ENCODE measurements at places on chromosomes 12 and 14.
A peak's percentile ranks its signal among the peaks of the same experiment; 100 is the strongest.

DNA sequence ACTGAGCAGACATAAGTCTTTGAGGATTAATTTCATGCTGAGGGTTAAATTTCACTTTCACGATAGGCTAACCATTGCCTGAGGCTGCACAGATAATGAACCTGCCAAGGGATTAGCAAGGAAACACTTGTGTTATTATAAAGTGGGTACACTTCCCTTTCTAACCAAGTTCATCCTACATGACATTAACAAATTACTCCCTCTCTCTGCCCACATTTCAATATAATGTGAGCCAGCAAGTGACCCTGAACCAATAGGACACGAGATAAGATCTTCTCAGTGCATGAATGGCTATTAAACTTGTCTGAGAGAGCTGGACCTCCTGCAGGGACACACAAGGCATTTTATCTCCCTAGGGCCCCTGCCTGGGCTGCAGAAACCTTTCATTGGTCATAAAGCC, 173.5 kb downstream of the PAX9 start:
- peak; percentile 31 for DNase-seq

- no peak for DNase-seq
Observed at GRCh38 chr12:21695986-21696385, 38.3 kb upstream of the LDHB start.

- DNase-seq = no peak
Observed at GRCh38 chr14:71590131-71590530, 342.1 kb upstream of the RGS6 start.

- no peak for DNase-seq
Observed at GRCh38 chr12:123717350-123717749, 5.2 kb downstream of the ATP6V0A2 start.

All from KBM-7 (cell line).